ENCODE measurements at places on chromosomes 1 and 21. TPM values are rescaled to one million over a fixed set of nuclear protein-coding genes. Genes with fewer than 3 reads are reported as not detected.

The PLA2G2E gene
- not detected for total RNA-seq

DNA sequence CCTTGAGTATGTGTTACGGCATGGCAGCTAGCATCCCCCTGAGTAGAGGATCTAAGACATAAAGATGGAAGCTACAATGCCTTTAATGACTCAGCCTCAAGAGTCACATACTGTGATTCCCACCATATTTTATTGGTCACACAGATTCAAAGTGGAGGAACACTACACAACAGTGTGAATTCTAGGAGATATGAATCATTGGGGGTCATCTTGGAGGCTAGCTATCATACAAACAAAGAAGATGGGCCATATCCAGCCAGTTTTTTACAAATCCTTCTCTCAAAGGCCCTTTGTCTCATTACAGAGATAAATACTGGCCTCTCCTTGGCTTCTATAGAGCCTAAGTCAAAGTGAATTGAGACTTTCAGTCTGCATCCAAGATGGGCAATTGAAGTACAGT, 177.0 kb downstream of the TBX15 start:
- no peak for DNase-seq

The PFKL gene
- total RNA-seq = 68.8 TPM

DNA sequence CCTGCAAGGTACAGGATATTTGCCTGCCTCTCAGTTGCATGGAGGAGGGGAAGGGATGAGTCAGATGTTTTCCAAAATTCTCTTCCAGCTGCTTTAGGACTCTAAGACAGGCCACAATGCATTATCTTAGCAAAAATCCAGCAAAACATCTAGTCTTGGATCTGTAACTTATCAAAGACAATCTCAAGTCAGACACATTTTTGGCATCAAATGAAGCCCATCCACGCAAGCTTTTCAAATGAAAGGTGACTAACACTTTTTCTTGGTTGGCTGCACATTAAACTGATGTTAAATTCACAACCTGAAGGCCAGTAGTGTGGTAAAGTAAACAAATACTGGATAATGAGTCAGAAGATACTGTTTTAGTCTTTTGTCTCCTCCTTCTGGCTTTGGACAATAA, 21.3 kb downstream of the FAM78B start:
- DNase-seq = no peak

DNA sequence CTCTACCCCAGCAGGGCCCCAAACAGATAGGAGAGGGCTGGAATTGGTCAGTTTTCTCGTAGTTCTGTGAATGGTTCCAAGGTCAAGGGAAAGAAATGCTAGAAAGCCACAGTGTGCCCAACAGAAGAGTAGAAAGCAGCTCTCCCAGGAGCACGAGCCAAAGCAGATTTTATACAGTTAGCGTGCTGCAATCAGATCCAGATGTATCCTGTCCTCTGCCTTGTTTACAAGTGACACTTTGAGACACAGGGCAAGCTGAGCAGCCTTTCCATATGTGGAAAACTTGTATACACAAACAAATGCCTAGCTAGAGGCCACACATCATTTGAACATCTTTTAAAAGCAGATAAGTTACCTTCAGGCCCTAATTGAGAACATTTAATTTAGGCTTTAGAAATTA, 6.5 kb downstream of the VAMP3 start:
- peak; percentile 6 for DNase-seq

Measured in Karpas-422 (cell line).